Activated naive CD8-positive, alpha-beta T cell treated with anti-CD3 and anti-CD28 coated beads for 36 hours (primary cell): ENCODE measurements at places on chromosomes 6 and 20.

- H3K27me3 ChIP-seq, result peaks cover 29% of the 10 kb centered on the region
These were observed 2.5 kb upstream of the HLA-DRA start for GRCh38 chr6:32436995-32437836.

- peaks cover 12% of the 10 kb centered on the region for H3K4me1 ChIP-seq
- no peak overlapping the region for H3K4me3 ChIP-seq
- DNase-seq, result no peak
- no peak overlapping the region for H3K27ac ChIP-seq
These were observed 29.6 kb downstream of the ZC3H12D start for GRCh38 chr6:149455031-149455732.

DNA sequence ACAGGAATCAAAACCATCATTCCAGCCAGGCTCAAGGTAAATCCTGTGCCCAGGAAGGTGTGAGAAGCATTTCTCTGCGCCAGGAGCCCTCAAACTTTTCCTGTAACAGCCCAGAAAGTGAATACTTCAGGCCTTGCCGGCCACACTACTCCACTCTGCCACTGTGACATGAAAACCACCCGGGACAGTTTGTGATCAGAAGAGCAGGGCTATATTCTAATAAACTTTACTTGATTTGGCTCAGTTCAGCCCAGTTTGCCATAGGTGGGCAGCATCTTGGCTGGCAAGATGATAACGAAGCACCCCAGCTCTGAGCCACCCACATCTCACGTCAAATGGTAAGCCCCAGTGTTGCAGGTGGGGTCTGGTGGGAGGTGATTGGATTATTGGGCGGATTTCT lies 249.4 kb downstream of the DLL1 start:
- DNase-seq, result no peak
- H3K36me3 ChIP-seq, result no peaks in the 10 kb centered on the region

GRCh38 chr20:23873370-23874015 lies 6.1 kb downstream of the CST5 start:
- no peak overlapping the region for H3K4me3 ChIP-seq
- DNase-seq, result no peak
- H3K36me3 ChIP-seq, result no peaks in the 10 kb centered on the region
- H3K27ac ChIP-seq, result no peak overlapping the region
- peaks cover 7% of the 10 kb centered on the region for H3K4me1 ChIP-seq

- H3K4me3 ChIP-seq, result no peak overlapping the region
- DNase-seq, result no peak
- no peaks in the 10 kb centered on the region for H3K27me3 ChIP-seq
- H3K4me1 ChIP-seq, result no peaks in the 10 kb centered on the region
These were observed 605.1 kb upstream of the ID4 start for GRCh38 chr6:19231878-19232561.

- H3K27ac ChIP-seq, result no peak overlapping the region
- H3K27me3 ChIP-seq, result peaks cover 20% of the 10 kb centered on the region
- no peaks in the 10 kb centered on the region for H3K4me1 ChIP-seq
- H3K36me3 ChIP-seq, result no peaks in the 10 kb centered on the region
These were observed 255.9 kb downstream of the SYNE1 start for GRCh38 chr6:152380993-152381898.

- no peak overlapping the region for H3K4me3 ChIP-seq
- DNase-seq, result no peak
- H3K27me3 ChIP-seq, result no peaks in the 10 kb centered on the region
- peaks cover under 1% of the 10 kb centered on the region for H3K36me3 ChIP-seq
- no peaks in the 10 kb centered on the region for H3K4me1 ChIP-seq
These were observed 65.6 kb downstream of the TULP4 start for GRCh38 chr6:158377860-158378259.

DNA sequence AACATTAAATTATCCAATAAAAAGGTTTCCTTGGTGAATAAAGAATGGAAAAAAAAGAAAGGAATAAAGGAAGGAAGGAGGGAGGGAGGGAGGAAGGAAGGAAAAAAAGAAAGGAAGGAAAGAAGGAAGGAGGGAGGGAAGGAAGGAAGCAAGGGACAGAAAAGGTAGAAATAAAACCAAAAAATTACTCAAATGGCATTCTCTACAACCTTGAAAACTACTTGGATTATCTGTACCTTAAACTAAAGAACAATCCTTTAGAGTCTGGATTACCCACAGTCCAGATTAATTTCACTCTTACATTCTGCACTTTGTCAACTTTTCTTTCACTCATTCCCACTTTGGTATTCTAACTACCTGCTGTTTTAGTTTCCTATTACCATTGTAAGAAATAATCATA lies 361.8 kb upstream of the ADGRB3 start:
- no peaks in the 10 kb centered on the region for H3K4me1 ChIP-seq
- no peak overlapping the region for H3K27ac ChIP-seq
- no peak overlapping the region for H3K4me3 ChIP-seq
- H3K36me3 ChIP-seq, result no peaks in the 10 kb centered on the region
- no peaks in the 10 kb centered on the region for H3K27me3 ChIP-seq

DNA sequence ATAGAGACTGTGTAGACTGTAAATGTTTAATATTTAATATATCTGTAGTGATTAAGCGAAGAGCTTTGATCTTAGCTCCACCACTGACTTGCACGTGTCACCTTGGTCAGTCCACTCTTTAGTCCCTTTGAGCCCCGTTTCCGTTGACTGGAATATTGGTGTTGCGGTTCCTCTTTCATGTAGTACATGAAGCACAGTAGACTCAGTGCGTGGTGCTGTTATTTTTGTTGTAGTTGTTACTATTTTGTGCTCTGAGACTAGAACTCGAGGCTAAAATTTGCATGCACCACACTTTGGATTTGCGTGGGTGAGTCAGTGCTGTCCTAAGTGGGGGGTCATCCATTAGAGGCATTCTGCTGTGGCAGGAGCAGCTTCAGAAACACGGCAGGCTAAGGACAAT lies 291.4 kb downstream of the QKI start:
- DNase-seq, result no peak
- no peaks in the 10 kb centered on the region for H3K4me1 ChIP-seq
- no peak overlapping the region for H3K27ac ChIP-seq
- no peak overlapping the region for H3K4me3 ChIP-seq
- H3K27me3 ChIP-seq, result peaks cover 8% of the 10 kb centered on the region

DNA sequence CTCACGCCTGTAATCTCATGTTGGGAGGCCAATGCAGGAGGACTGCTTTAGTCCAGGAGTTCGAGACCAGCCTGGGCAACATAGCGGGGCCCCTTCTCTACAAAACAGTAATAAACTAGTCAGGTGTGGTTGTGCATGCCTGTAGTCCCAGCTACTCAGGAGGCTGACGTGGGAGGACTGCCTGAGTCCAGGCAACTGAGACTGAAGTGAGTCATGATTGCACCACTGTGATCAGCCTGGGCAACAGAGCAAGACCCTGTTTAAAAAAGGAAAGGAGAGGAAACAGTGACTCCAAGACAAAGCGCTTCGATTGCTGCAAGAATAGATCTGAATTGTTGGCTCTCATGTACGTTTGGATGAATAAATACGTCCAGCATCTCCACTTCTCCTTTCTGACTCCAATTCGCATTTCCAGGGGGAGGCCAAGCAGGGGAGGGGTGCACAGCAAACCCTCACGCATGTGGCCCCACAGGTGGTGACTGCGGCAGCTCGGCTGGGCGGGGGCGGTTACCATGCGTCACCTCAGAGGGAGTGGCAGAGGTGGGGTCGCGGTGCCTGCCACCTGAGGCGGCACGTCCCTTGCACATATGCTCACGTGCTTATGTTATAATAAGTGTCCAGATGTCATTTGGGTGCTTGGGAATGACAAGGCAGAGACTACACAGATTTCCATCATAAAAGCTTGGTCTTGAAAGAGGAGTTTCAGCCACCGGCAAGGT lies 95.1 kb upstream of the MPC1 start:
- H3K4me1 ChIP-seq, result no peaks in the 10 kb centered on the region
- no peaks in the 10 kb centered on the region for H3K27me3 ChIP-seq
- DNase-seq, result no peak
- H3K36me3 ChIP-seq, result no peaks in the 10 kb centered on the region
- H3K27ac ChIP-seq, result no peak overlapping the region

DNA sequence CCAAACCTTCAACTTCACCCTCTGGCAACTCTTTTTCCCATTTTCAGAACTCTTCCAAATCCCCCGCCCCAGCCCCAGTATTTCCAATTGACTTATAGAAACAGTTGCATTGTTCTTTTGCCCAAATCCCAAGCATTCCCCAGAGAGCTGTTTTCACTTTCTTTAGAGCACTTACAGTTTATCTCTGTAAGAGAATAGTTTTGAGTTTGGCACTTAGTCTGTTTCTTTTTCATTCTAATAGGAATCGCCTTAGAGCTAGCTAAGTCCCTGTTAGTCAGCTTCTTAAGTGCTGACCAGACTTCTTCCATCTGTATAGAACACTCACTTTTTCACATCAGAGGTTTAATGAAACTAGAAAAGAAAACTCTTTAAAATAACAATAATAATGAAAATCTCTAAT lies 374.2 kb upstream of the FLRT3 start:
- H3K4me3 ChIP-seq, result no peak overlapping the region
- no peak for DNase-seq
- H3K27ac ChIP-seq, result no peak overlapping the region
- no peaks in the 10 kb centered on the region for H3K4me1 ChIP-seq
- H3K27me3 ChIP-seq, result no peaks in the 10 kb centered on the region
- no peaks in the 10 kb centered on the region for H3K36me3 ChIP-seq

DNA sequence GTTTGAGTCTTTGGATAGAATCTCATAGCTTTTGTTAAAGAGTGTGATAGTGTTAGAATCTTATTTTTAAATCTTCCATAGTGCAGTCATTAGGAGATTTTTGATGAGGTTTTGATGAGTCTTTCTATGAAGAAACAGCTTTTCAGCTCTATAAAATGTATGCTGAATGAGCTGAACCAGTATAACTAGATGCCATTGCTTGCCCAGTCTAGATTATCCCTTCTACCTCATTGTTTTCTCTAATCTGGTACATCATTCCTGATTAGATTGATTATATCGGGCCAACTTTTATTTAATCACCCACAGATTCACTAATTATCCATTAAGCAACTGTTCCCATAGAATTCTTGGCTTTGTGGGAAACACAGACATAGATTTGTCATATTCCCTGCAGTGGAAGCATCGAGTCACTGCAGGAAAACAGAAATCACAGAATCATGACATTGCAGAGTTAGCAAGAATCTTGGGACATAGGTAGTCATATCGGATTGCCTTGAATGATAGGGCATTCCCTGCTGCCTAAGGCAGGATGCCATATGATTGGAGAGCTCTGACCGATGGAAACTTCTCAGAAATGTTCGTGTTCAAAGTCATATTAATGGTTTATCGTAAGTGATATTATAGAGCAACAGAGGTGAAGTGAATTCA lies 882.7 kb upstream of the FLRT3 start:
- no peaks in the 10 kb centered on the region for H3K4me1 ChIP-seq
- no peak for DNase-seq
- H3K36me3 ChIP-seq, result no peaks in the 10 kb centered on the region

DNA sequence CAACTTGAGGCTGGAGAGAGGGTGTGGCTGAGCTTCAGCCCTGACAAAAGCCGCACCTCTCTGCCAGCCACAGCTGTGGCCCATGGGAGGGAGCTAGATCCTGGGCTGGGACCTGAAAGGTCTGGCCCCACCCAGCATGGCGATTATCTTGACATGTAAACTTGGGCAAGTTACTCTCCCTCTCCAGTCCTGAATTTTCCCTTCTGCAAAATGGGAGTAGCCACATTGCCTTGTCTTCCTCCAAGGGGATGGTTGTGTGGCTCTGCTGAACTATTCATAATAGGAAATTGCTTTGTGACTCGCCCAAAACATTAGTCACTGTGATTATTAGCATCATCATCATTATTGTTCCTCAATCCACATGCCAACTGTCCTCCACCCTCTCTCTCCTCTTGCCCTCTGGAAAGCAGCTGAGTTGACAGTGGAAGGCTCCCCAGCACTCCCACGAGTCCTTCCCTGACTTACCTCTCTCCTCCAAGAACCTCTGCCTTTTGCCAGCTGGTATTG lies 23.0 kb upstream of the RBPJL start:
- no peaks in the 10 kb centered on the region for H3K36me3 ChIP-seq
- H3K27me3 ChIP-seq, result peaks cover 14% of the 10 kb centered on the region
- H3K27ac ChIP-seq, result no peak overlapping the region
- H3K4me3 ChIP-seq, result no peak overlapping the region

DNA sequence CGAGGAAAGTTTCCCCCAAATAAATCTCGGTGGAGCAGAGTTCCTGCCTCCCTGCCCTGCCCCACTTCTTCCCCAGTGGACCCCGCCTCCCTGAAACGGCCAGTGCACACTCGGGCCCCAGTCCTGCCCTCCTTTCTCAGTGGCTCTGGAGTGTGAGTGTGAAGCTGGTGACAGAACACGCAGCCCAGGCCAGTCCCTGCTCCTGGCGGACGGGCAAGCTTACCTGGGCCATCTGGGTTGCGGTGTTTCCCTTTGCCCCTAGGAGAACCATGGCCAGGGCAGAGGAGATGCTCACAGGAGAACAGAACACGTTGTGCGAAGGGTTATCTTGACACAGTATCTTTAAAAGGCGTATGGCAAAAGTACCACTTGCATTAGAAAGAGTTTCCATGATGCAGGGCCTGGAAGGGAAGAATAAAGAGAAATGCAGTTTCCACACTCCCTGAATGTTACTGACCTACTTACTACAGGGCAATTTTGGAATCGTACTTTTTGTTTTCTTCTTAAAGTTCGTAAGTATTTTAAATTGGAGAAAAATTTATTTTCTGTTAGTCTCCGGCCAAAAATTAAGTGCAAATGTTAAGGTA lies 2.8 kb downstream of the SERPINB9 start:
- H3K36me3 ChIP-seq, result peaks cover 63% of the 10 kb centered on the region
- DNase-seq, result no peak
- peak overlapping the region; percentile 98 for H3K4me3 ChIP-seq
- H3K4me1 ChIP-seq, result peaks cover 44% of the 10 kb centered on the region
- peak overlapping the region; percentile 93 for H3K27ac ChIP-seq

DNA sequence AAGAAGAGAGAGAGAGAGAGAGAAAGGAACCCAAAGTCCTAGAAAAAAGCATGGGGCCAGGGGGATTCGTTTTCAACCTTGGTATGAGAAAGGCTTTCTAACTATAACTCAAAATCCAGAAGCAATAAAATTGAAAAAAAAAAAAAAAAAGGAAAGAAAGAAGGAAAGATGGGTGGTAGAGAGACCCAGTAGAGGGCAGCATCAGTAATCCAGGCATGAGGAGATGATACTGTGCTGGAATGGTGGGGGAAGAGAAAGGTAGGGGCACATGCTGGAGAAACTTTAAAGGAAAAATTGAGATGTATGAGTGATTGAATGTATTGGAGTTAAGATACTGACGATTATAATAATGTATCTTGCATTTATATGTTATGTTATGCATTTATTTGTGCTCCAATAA lies 1040.7 kb upstream of the FLRT3 start:
- H3K27me3 ChIP-seq, result no peaks in the 10 kb centered on the region
- no peak overlapping the region for H3K4me3 ChIP-seq
- no peak overlapping the region for H3K27ac ChIP-seq
- no peak for DNase-seq
- no peaks in the 10 kb centered on the region for H3K4me1 ChIP-seq
- no peaks in the 10 kb centered on the region for H3K36me3 ChIP-seq
